Cerebellum (tissue), 4 donors: ENCODE measurements at places on chromosomes 2 and 18.

DNA sequence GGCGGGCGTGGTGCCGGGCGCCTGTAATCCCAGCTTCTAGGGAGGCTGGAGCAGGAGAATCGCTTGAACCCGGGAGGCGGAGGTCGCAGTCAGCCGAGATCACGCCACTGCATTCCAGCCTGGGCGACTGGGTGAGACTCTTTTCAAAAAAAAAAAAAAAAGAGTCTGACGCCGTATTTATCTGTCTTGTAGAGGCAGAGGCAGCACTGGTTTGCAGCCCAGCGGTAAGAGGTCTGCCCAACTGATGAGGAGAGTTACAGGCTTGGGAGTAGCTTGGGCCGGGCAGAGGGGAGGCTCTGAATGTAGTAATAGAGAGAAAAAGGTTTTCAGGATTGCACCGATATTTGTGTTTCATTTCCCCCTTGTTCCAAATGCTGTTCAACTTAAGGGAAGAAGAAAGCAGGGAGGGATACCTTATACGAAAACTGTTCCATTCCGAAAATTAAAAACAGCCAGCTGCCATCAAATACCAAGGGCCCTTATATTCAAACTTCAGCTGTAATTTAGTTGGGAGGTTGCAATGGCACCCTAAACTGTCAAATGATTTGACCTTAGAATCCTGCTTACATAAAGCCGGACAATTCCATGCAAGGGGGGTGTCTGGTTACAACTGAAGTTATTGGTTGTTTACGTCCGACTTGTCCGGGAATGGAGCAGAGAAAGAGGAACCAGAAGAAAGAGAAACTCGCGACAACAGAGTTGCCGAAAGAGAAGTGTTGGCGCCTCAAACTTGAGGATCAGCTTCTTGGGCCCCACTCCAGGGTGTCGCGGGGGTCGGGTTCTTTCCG lies 9.2 kb upstream of the SP9 start:
- DNase-seq, result no peak

GRCh38 chr2:233448220-233448559 lies 93.9 kb downstream of the DGKD start:
- DNase-seq, result no peak

GRCh38 chr2:170714381-170715061 lies 616 bp upstream of the SP5 start:
- DNase-seq, result no peak

GRCh38 chr18:32048507-32049091 lies 30.0 kb downstream of the RNF125 start:
- no peak for DNase-seq

- no peak for DNase-seq
Measured at GRCh38 chr18:42614619-42615293, 500.7 kb downstream of the RIT2 start.
